ENCODE measurements at places on chromosomes 6 and 20. TPM values are rescaled to one million over a fixed set of nuclear protein-coding genes. Genes with fewer than 3 reads are reported as not detected.

SIRPB1 gene
- total RNA-seq = 20.6 TPM

NPEPL1 gene
- total RNA-seq = 43.2 TPM

FAM217A gene
- not detected for total RNA-seq

GABRR1 gene
- total RNA-seq = not detected

LPA gene
- not detected for total RNA-seq

CENPW gene
- 0.76 TPM for total RNA-seq

DNA sequence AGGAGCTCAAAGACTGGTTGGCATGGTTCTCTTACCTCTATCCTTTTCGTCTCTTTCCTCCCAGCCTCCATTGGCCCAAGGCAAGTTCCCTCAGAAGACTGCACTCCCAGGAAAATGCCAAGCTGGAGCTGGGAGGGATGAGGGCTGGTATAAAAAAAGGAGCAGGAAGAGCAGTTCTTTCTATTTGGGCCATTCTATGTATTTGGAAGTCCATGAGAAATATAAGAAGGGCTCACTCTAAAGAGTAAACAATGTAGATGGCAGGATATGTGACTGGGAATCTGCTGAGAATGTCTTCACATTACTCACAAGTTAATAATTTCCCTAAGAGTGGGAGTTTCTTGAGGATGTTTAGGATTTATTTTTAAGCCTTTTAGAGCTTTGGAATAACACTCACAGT, 36.6 kb upstream of the ADTRP start:
- DNase-seq = no peak

- no peak for DNase-seq
Measured at GRCh38 chr6:339480-339879, 47.2 kb downstream of the DUSP22 start.

- no peak for DNase-seq
Measured at GRCh38 chr6:38117281-38117680, 297.8 kb downstream of the ZFAND3 start.

GRCh38 chr6:108675226-108676200, 114.8 kb downstream of the FOXO3 start:
- DNase-seq = no peak

DNA sequence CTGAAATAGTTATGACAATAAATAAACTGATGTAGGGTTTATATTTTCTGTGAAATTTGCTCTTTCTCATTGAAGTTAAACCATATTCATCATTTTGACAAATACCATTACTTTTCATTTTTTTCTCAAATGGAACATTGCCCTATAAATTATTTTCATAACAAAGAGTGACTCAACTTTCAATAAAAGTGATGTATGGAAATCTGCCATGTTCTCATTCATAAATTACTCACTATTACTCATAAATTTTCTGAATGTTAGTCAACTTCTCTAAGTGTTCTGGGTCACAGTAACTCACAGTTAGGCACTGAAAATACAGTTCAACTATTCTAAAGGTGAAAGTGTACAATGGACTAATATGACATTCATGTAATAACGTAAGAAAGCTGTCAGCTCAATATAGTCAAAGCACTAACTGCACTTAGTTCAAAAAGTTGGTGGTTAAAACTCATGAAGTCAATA, 19.0 kb upstream of the STX11 start:
- DNase-seq = no peak

- DNase-seq = no peak
Measured at GRCh38 chr6:90703336-90703735, 116.5 kb upstream of the MAP3K7 start.

- DNase-seq = peak; percentile 51
Measured at GRCh38 chr6:109239160-109239559, 143.1 kb downstream of the CD164 start.

DNA sequence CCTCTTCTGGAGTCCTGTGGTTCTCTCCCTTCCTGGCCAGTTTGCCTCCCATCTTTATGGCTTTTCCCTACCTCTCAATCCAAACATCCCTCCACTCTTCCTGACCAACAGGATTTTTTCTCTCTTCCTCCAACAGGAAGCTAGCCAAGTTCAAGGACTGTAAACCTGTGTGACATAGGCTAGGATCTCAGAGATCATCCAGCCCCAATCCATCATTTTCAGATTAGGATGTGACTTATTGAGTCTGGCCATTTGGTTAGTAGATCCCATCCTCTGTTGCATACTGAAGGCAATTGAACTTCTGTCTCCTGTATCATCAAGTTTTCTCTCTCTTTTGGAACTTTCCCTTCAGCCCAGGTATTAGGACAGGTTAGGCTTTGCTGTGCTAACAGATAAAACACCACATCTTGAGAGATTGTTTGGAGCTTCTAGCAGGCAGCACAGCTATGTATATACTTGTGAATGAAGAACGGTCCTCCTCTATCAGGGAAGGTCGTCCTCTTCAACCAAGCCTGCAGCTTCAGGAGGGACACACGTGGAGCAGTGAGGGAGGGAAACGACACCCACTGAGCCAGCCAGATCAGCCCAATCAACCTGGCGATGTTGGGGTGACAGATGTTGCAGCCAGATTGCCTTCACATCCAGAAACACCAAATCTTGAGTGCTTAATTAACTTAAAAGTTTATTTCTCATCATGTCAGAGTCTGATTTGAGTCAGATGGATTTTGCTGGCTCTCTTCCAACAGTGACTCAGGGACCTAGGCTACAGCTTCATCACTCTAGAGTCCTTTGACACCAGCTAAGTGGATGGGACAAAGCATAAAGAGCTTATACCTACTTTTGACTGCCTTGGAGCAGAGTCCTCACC, 106.8 kb downstream of the GJA10 start:
- DNase-seq = no peak

DNA sequence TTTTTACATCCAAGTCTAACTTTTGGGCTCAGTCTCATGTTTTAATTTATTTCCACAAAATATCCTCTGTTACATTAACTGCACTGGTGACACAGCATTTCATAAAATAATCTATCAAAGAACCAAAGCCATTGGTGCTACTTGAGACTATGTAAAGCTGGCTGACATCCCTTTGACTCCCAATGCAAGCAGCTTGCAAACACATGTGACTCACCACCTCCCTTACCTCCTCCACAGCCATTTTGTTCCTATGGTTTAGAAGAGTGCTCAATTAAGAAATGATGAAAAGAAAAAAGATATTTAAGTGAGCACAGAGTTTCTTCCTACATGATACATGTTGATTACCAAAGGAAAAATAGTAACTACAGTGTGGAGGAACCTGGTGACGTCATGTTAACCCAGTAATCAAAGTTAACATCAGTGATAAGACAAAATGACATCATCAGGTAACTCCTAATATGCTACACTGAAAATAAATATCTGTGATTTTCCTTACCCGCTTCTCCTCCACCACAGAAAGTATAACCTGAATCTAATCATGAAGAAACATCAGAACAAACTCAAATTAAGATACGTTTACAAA, 53.3 kb upstream of the LGSN start:
- DNase-seq = no peak

- DNase-seq = no peak
Measured at GRCh38 chr20:19566226-19566945, 191.7 kb upstream of the RIN2 start.

DNA sequence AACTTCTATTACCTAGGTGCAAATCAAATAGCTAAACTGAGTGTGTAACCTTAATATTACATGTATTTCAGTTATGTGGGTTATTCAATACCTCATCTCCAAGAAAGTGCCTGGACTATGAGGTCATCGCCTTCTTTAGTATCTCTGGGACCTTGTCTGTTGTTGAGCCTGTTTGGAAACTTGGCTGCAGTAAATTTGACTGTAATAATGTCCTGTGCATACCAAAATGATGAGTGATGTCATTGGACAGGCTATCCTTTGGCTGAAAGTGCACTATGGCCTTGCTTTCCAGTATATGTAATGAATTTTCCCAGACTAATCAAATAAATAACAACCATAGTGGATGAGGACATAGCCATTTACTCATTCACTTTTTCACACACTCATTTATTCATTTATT, 455.1 kb downstream of the ADGRB3 start:
- DNase-seq = no peak

GRCh38 chr6:31416394-31417014, 13.1 kb downstream of the MICA start:
- DNase-seq = no peak

- DNase-seq = peak; percentile 43
Measured at GRCh38 chr6:138833816-138834539, 38.1 kb downstream of the ECT2L start.

GRCh38 chr6:80610846-80611245, 504.4 kb downstream of the BCKDHB start:
- DNase-seq = no peak

GRCh38 chr6:108897371-108897770, 49.1 kb downstream of the ARMC2 start:
- no peak for DNase-seq

- no peak for DNase-seq
Measured at GRCh38 chr6:42051268-42051653, 937 bp downstream of the TAF8 start.

DNA sequence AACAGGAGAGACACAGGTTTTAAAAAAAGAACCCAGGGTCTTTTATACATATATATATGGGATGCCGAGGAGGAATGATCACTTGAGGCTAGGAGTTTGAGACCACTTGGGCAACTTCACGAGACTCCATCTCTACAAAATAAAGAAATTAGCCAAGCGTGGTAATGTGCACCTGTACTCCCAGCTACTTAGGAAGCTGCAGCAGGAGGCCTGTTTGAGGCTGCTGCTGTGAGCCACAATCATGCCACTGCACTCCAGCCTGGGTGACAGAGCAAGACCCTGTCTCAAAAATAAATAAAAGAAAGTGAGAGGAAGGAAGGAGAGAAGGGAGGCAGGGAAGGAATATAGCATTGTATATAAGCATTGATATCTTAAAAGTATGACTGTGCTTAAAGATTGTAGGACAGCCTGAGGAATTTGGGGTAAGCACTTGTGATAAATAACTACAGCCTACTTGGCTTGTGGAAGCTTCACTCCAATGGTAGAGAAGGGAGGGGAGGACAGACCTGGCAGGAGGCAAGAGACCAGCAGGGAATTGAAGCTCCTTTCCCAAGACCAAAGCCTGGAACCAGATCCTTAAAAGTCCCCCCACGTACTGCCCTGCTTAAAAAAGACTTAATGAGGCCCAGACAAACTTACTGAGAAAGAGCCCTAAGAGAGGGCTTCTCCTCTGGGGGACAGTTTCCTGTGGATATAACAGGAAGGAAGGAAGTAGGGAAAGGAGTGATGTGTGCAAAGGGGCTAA, 2.5 kb upstream of the SNTA1 start:
- DNase-seq = no peak

GRCh38 chr6:157677235-157677634, 145.8 kb upstream of the SNX9 start:
- no peak for DNase-seq

GRCh38 chr6:55528624-55529023, 50.4 kb downstream of the HMGCLL1 start:
- no peak for DNase-seq

DNA sequence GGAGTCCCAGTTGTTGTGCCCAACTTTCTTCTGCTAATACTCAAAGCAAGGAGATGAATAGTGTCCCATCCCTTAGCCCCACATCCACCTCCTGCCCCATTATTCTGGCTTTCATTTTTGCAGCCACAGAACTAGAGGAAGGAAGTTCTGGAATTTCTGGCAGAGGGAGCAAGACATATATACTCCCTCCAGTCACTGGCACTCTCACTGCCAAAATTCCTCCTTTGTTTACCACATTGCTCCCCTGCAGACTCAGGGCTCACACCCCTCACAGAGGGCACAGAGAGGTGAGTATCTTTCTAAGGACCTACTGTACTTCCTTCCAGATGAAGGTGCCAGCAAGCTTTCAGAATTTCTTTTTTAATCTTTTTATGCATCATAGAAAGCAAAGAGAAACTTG, 168.0 kb upstream of the ID4 start:
- no peak for DNase-seq

Measured in upper lobe of left lung (tissue), 6 donors.